ENCODE measurements at places on chromosomes 2 and 18.

DNA sequence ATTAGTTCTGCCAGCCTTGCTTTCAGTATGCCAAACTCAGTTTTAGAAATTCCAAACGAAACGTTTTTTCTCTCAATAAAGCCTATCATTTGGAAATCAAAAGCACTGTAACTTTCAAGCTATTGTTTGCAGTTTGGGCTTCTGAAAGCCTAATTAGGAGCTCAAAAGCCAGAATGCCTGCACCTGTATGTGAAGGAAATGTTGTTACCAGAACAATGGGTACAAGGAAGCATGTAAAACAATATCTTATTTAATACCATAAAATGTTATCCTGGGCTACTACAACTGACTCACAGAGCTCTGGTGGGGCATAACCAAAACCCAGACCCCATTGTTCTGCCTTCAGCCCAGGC is 12.6 kb upstream of the GULP1 start:
- no peak for DNase-seq

DNA sequence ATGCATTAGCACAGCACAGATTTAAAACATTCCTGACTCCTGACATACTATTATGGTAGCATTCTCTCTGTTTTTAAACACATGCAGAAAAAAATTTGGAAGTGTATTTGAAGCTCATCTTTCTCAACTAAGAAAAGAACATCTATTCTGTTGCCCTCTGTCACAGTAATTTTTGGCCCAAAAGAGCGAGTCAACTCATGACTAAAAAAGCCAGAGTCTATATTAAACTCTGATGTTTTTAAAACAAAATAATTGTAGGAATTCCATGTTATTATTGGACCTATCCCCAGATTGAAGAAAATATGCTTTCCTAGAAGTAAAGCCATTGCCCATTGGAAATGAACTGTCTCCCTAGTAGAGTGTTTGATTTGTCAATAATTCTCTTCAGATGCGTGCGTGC is 96.7 kb downstream of the CRIM1 start:
- no peak for DNase-seq

- DNase-seq: no peak
These were observed 571.5 kb downstream of the IRS1 start for GRCh38 chr2:226228080-226228479.

DNA sequence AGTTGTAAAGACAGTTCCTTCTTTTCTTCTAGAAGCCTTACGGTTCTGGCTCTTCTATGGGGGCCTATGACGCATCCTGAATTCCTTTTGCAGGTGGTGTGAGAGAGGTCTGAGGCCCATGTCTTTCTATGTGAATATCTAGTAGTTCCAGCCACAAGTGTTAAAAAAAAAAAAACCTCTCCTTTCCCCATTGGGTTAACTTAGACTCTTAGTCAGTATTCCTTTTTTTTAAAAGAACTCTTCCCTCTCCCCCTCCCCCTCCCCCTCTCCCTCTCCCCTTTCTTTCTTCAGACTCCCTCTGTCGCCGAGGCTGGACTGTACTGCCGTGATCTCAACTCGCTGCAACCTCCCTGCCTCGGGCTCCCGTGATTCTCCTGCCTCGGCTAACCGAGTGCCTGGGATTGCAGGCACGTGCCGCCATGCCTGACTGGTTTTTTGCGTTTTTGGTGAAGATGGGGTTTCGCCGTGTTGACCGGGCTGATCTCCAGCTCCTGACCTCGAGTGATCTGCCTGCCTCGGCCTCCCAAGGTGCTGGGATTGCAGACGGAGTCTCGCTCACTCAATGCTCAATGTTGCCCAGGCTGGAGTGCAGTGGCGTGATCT is 11.4 kb upstream of the CIDEA start:
- DNase-seq: no peak

DNA sequence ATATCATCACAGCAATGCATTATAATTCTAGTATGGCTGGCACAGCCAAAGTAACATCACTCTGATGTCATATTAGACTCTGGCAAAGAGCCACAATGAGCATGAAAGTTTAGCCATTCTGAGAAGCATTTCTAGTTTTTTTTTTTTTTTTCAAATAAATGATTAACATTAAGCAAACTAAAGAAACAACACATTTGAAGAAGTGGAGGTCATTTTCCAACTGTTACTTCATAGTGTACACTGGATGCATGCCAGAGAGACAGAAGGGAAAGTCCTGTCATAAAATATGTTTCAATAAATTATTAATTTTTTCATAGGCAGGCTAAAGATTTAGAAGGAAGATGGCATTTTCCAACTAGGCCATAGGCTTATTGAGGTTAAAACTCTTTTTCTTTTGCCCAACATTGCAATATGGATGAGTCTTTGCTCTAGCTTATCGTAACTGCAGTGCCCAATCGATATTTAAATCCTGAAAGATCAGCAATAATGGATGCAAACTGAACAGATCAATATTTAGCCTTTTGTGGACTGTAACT is 1630.4 kb upstream of the ACVR2A start:
- DNase-seq: no peak

DNA sequence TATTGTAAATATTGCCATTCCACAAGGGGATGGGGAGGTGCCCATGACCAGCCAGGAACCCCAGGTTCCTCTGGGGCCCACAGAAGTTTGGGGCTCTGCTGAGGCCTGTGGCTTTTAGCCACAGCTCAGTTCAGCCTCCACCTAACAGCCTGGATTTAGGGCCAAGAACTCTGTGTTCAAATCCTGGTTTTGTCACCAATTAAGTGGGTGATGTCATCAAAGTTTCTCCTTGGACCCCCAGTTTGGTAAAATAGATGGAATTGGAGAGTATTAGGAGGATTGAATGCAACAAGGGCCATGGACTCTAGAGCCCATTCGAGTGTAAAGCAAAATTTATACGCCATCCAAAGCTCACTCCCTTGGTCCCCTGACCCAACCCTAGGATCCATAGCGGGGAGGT is 3.2 kb upstream of the FEV start:
- DNase-seq: no peak

GRCh38 chr2:230347659-230348305 is 20.8 kb downstream of the SP140L start:
- peak; percentile 47 for DNase-seq

- DNase-seq: no peak
These were observed 22.0 kb downstream of the KCNF1 start for GRCh38 chr2:10933700-10934225.

GRCh38 chr2:202758604-202759003 is 113.0 kb downstream of the ICA1L start:
- no peak for DNase-seq

GRCh38 chr2:45895241-45895861 is 243.9 kb downstream of the PRKCE start:
- no peak for DNase-seq

DNA sequence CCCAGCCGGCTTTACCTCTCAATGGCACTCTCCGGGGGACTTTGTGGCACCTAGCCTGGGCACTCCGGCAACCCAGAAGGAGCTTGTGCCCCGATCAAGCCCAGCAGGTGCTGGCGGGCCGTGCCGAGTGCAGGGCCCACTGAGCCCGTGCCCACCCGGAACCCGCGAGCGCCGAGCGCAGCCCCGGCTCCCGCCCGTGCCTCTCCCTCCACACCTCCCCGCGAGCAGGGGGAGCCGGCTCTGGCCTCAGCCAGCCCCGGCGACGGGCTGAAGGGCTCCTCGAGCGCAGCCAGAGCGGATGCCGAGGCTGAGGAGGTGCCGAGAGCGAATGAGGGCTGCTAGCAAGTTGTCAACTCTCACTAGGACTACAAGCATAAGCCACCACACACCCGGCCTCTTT is 136.9 kb downstream of the COMMD1 start:
- no peak for DNase-seq

DNA sequence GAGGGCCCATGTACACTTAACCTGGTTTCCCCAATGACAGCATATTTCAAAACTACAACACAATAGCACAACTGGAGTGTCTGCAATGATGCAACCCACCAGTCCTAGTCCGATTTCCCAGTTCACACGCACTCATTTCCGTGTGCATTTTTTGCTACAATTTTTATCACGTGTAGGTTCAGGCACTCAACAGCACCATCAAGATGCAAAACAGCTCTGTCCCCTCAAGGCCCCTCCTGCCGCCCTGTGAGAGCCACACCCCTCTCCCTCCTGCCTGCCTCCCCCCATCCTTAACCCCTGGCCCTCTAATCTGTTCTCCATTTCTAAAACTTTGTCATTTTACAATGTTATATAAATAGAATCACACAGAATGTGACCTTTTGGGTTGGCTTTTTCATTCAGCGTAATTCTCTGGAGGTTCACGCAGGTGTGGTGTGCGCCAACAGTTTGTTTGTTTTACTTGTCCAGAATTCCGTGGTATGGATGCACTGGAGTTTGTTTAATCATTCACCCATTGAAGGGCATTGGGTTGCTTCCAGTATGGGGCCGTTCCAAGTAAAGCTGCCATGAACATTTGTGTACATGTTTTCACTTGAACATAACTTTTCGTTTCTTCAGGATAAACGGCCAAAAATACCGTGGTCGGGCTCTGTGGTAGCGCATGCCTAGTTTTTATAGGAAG is 8.4 kb downstream of the KCNIP3 start:
- DNase-seq: no peak

DNA sequence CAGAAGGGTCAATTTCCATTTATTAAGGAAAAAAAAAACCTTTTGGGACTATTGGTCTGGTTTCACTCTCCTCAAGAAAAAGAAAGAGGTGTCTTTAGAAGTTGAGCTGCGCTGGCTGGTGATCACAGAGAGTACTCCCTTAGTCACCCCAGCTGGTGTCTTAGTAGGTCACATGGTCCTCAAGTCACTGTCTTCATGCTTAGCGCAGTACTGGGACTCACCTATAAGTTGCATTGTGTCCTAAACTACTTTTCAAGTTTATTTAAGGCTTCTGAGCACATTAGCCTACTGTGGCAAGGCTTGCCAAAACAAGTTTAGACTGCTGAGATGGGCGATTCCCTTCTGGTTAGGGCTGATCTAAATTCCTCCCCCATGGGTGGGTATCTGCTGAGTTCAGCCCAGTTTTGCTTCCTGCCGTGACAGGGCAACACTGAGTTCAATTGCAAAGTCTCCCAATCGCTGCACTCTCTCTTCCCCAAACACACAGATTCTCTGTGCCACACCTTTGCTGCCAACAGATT is 824.9 kb upstream of the CRIM1 start:
- no peak for DNase-seq

GRCh38 chr2:170814533-170815230 is 2.0 kb upstream of the GAD1 start:
- DNase-seq: no peak

- no peak for DNase-seq
These were observed 24.2 kb downstream of the FBLN7 start for GRCh38 chr2:112162341-112162740.

- DNase-seq: no peak
These were observed 199.2 kb upstream of the SMAD2 start for GRCh38 chr18:48129621-48130082.

- DNase-seq: no peak
These were observed 790 bp downstream of the TMEM185B start for GRCh38 chr2:120222186-120223033.

DNA sequence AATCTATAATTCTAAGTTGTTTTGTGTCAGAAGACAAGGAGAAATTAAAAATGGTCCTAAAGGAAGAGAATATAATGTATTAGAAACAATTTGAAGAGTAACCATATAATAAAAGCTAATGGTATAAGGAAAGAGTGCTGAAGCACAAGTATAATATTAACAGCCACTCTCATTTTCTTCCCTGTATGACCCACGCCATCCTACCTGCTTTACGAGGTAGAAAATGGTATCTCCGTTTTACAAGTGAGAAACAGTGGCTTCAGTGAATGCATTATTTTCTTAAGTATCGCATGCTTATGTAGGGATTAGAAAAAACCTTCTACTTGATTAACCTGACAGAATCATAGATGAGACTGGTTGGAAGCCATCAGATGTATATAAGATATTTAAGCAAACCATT is 266.2 kb downstream of the CCDC102B start:
- DNase-seq: no peak

DNA sequence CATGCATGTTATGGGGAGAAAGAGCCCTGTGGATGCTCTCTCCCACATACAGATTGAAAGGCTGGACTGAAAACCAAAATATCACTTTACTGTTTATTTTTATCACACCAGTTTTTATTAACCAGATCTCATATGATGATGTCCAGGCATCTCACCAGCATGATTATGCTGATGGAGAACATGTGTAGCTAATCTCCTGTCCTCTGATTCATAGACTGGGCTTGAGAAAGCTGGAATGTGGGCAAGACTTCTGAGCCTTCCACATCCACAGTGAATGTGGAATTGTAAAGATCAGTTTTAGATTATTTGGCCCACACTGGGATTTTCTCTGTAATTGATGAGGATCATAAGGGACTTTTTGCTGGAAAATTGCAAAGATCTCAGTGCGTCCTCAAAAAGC is 137.9 kb downstream of the ICOS start:
- DNase-seq: no peak

GRCh38 chr2:8710951-8711350 is 29.1 kb downstream of the ID2 start:
- DNase-seq: no peak

- DNase-seq: no peak
These were observed 376 bp downstream of the NDUFA10 start for GRCh38 chr2:240024766-240025165.

DNA sequence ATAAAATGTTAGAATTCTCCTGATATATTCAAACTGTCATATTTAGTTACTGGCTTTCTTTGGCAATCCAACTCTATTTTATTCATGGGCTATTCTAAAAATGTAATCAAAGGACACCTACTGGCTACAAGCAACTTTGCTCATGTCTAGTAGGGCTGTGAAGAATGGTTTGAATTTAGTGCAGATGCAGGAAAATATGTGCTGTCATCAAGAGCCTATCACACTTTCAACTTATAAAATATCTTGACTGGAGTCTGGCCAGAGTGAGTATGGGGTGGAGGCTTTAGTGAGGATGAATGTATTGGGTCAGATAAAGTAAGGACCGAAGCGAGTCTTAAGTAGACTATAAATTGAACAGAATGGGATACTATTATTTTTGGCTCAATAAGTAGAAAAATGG is 343.4 kb upstream of the SPRED2 start:
- DNase-seq: no peak

GRCh38 chr18:67402543-67402942 is 114.0 kb downstream of the DSEL start:
- DNase-seq: no peak

DNA sequence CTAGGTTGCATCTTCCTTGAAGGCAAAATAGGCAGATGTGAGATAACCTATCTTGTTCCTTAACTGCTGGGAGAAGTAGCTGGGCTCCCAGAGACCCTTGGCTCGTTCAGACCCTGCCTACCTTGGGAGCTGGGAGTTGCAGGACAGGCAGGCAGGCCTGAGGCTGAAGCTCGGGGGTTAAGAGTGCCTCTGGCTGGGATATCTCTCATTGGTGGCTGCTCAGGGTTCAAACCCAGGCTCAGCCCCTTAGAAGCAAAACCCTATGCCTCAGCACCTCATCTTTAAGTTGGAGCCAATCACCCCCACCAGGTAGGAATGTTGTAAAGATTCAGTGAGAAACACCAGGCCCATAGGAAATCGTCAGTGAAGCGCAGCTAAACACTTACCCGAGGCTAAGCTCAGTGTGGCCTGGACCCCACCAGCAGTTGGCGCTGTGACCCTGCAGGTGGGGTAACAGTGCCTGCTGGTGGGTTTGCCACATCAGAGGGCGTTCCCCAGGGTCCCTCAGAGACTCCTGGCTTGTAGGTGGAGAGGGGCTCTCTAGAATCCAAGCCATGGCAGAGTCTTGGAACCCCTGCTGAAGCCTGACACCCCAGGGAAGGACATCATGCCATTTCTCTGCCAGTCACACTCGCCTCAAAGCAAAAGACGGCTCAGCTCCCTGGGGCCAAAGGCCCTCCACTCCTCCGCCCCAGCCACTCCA is 54.6 kb upstream of the GPR17 start:
- peak; percentile 90 for DNase-seq

All from GM20000 (cell line).